ENCODE measurements at places on chromosomes 11 and 22. TPM values are rescaled to one million over a fixed set of nuclear protein-coding genes. Genes with fewer than 3 reads are reported as not detected.
A peak's percentile ranks its signal among the peaks of the same experiment; 100 is the strongest.

DNA sequence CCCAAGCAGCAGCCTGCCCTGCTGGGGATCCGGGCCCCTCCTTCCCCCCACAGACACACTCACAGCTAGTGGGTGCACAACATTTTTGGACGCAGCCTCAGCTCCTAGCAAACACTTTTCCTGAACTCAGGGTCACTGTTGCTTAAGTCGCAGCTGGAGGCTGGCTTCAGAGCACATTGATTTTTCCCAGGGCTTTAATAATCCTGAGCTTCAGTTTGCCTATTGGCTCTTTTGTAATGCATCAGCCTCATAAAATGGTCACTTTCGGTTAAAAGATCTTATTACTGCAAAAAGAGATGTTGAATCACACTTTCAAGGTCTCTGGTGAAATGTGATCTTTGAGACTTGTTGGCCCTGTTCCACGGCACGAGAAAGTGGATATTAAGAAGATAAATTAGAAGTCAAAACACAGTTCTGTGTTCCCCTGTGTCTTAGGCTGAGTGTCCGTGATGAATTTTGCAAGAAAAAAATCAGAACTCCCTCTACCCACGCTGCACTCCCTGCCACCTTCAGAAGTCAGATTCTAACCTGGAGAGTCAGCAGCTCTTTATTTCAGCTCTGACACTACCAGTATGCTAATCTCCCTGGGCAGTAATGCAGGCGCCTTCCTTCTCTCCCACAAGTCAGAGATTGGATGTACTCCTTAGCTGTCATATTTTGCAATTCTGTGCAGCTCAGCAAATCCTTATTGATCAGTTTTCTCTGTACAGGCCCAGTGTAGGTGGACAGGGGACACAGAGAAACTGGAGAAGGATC is 158.2 kb upstream of the E2F8 start:
- no peaks in the 10 kb centered on the region for H3K36me3 ChIP-seq
- no peak overlapping the region for H3K4me3 ChIP-seq
- H3K27ac ChIP-seq: no peak overlapping the region
- no peak for DNase-seq
- peaks cover 3% of the 10 kb centered on the region for H3K27me3 ChIP-seq
- no peaks in the 10 kb centered on the region for H3K4me1 ChIP-seq

DNA sequence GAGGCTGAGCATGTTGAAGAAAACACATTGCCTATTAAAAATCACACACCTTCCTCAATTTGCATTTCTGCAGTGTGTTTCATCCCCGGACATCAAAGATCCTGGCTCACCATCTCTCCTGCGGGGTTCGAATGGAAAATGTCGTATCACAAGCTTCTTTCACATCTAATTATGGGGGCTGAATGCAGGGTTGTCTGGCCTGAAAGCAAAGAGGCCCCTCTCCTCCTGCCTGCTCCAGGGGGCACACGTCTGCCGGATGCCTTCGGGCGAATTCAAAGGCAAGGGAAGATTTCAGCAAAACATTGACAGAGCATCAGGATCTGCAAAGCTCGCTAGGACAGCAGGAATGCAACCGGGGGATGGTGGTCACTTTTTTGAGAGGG is 1447.7 kb downstream of the TBC1D22A start:
- H3K4me3 ChIP-seq: no peak overlapping the region
- H3K27me3 ChIP-seq: peaks cover 5% of the 10 kb centered on the region
- no peaks in the 10 kb centered on the region for H3K36me3 ChIP-seq
- DNase-seq: no peak
- H3K4me1 ChIP-seq: peaks cover 2% of the 10 kb centered on the region

DNA sequence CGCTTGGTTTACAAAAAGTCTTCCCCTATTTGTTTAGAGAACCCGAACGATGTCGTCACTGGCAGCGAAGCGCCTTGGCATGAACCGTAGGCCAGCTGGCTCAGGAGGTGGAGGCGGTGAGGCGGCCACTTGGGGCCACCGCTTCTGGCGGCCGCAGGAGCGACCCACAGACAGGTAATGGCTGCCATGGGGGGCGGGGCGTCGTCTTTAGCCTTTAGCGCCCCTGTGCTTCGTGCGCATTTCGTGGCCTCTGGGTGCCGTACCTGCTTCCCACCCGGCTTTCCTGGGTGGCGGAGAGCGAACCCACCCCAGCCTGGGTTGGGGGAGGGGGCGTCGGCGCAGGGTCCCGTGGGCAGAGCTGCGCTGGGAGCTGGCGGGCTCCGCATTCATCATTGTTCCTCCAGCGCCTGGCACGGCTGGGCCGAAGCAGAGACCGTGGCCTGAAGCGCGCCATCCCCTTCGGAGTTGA is 469 bp upstream of the OSBP2 start:
- no peak overlapping the region for H3K27ac ChIP-seq
- DNase-seq: no peak
- H3K4me3 ChIP-seq: peak overlapping the region; percentile 84
- no peaks in the 10 kb centered on the region for H3K36me3 ChIP-seq

- peaks cover 3% of the 10 kb centered on the region for H3K27me3 ChIP-seq
- no peaks in the 10 kb centered on the region for H3K36me3 ChIP-seq
- peak; percentile 80 for DNase-seq
- H3K4me3 ChIP-seq: no peak overlapping the region
Measured at GRCh38 chr11:107916671-107917241, 11.5 kb upstream of the RAB39A start.

The ZNF214 gene
- total RNA-seq: 2.3 TPM

GRCh38 chr11:4071325-4071724 is 23.3 kb upstream of the RRM1 start:
- no peak overlapping the region for H3K4me3 ChIP-seq
- no peaks in the 10 kb centered on the region for H3K27me3 ChIP-seq
- peaks cover 11% of the 10 kb centered on the region for H3K4me1 ChIP-seq
- no peak overlapping the region for H3K27ac ChIP-seq
- no peak for DNase-seq

The SMC1B gene
- total RNA-seq: not detected

- H3K36me3 ChIP-seq: no peaks in the 10 kb centered on the region
- H3K4me1 ChIP-seq: peaks cover 94% of the 10 kb centered on the region
- DNase-seq: no peak
- no peaks in the 10 kb centered on the region for H3K27me3 ChIP-seq
Measured at GRCh38 chr11:118915396-118915795, 10.3 kb downstream of the BCL9L start.

The TSSK2 gene
- total RNA-seq: not detected

GRCh38 chr11:133965031-133965601 is 8.3 kb upstream of the IGSF9B start:
- H3K4me1 ChIP-seq: peaks cover 2% of the 10 kb centered on the region
- DNase-seq: no peak
- no peak overlapping the region for H3K4me3 ChIP-seq
- peaks cover 30% of the 10 kb centered on the region for H3K27me3 ChIP-seq

DNA sequence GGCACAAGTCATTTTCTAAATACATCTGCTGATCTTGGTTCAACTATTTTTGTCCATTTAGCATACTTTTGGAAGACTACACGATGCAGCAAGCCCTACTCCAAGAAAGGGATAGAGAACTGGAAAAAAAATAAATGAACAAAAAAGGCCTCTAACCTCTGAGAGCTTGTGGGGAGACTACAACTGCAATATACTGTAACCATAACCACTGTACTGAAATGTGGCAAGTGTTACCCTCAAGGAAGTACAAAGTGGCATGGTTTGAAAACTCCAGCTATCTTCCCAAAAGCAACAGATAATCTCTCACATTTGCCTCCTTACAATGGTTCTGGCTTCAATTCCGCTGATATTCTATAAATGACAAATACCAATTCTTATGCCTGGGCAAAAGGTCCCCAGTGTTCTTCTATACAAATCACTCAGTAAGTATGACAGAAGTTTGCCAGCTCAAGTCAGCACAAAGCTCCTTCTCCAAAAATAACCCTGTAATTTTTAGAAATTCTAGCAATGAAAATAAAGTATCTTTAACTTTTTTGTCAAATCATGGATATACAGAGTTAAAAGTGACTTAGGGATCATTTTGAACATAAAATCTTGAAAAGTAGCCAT is 22.9 kb downstream of the AMBRA1 start:
- H3K4me1 ChIP-seq: peaks cover 4% of the 10 kb centered on the region
- no peaks in the 10 kb centered on the region for H3K36me3 ChIP-seq
- no peaks in the 10 kb centered on the region for H3K27me3 ChIP-seq
- H3K27ac ChIP-seq: no peak overlapping the region
- DNase-seq: no peak

The RBMXL2 gene
- not detected for total RNA-seq

GRCh38 chr11:5283086-5283485 is 13.3 kb upstream of the HBE1 start:
- peaks cover 10% of the 10 kb centered on the region for H3K4me1 ChIP-seq
- H3K27me3 ChIP-seq: no peaks in the 10 kb centered on the region
- DNase-seq: no peak
- no peaks in the 10 kb centered on the region for H3K36me3 ChIP-seq
- H3K4me3 ChIP-seq: no peak overlapping the region
- H3K27ac ChIP-seq: no peak overlapping the region

DNA sequence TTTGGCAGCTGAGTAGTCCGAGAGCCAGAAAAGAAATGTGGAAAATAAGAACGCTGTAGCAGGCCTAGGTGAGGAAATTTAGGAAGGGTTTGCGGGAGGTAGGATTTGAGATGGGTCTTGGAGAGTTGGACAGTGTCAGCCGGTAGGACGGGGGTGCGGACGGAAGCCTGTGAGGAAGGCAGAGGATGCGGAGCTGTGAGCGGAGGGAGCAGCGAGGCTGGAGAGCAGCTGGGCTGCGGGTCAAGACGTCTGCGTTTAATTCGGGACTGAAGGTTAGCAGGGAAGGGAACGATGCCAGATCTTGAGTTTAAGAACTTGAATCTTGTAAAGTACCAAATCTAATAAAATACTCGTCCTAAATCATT is 669 bp upstream of the TIGD3 start:
- peak overlapping the region; percentile 78 for H3K4me3 ChIP-seq
- DNase-seq: no peak
- peak overlapping the region; percentile 83 for H3K27ac ChIP-seq
- H3K36me3 ChIP-seq: peaks cover 15% of the 10 kb centered on the region
- H3K4me1 ChIP-seq: peaks cover 15% of the 10 kb centered on the region
- H3K27me3 ChIP-seq: peaks cover 7% of the 10 kb centered on the region

The SERGEF gene
- 27.1 TPM for total RNA-seq

GRCh38 chr11:3159296-3160190 is 5.6 kb downstream of the OSBPL5 start:
- H3K27ac ChIP-seq: peak overlapping the region; percentile 85
- DNase-seq: no peak
- H3K4me3 ChIP-seq: peak overlapping the region; percentile 73
- peaks cover 90% of the 10 kb centered on the region for H3K4me1 ChIP-seq

DNA sequence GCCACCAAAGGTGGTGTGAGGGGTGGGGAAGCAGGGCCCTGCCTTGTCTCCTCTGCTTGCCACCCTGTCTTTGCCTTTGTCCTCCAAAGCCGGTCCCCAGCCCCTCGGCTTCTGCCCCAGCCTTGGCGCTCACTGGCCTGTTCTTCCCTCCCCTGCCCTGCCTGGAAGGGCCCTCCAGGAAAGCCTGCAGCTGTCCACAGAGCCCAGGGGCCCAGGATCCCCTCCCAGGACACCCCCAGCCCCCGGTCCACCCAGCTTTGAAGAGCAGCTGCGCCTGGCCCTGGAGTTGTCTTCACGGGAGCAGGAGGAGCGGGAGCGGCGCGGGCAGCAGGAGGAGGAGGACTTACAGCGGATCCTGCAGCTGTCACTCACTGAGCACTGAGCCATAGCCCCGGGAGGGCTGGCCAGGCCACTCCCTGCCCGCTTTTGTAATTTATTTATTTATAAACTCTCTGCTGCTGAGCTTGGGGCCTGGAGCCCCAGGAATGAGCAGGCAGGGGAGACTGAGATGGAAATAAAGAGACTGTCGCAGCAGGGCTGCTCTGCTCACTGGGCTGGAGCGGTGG is 1.3 kb upstream of the SSH3 start:
- peaks cover 20% of the 10 kb centered on the region for H3K4me1 ChIP-seq
- peak overlapping the region; percentile 62 for H3K4me3 ChIP-seq
- H3K36me3 ChIP-seq: peaks cover 15% of the 10 kb centered on the region
- no peaks in the 10 kb centered on the region for H3K27me3 ChIP-seq
- peak overlapping the region; percentile 71 for H3K27ac ChIP-seq

DNA sequence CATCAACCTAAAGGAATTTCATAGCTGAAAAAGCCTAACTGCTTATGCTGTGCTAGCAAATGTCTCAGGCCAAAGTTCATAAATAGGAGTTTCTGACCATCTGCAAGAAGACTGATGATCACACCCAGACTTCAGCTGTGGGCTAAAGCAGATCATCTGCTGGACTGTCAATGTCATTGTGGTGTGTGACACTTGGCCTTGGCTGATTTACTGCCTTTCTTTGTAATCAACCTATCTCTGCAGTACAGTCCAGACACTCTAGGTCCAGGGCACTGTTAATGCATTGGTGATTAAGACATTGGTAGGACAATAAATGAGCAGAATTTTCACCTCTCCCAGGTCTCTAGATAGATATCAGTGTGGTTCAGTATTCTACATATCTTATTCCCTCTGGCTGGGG is 40.3 kb upstream of the SMCO4 start:
- no peak for DNase-seq
- no peak overlapping the region for H3K27ac ChIP-seq
- peaks cover 4% of the 10 kb centered on the region for H3K27me3 ChIP-seq
- no peak overlapping the region for H3K4me3 ChIP-seq

The UPK3A gene
- total RNA-seq: not detected

The MGAT3 gene
- total RNA-seq: 9.4 TPM

- no peaks in the 10 kb centered on the region for H3K27me3 ChIP-seq
- no peak overlapping the region for H3K27ac ChIP-seq
- peaks cover 21% of the 10 kb centered on the region for H3K4me1 ChIP-seq
- H3K4me3 ChIP-seq: no peak overlapping the region
Measured at GRCh38 chr11:63846897-63847296, 8.0 kb downstream of the MARK2 start.

The FXYD6 gene
- 0.99 TPM for total RNA-seq

DNA sequence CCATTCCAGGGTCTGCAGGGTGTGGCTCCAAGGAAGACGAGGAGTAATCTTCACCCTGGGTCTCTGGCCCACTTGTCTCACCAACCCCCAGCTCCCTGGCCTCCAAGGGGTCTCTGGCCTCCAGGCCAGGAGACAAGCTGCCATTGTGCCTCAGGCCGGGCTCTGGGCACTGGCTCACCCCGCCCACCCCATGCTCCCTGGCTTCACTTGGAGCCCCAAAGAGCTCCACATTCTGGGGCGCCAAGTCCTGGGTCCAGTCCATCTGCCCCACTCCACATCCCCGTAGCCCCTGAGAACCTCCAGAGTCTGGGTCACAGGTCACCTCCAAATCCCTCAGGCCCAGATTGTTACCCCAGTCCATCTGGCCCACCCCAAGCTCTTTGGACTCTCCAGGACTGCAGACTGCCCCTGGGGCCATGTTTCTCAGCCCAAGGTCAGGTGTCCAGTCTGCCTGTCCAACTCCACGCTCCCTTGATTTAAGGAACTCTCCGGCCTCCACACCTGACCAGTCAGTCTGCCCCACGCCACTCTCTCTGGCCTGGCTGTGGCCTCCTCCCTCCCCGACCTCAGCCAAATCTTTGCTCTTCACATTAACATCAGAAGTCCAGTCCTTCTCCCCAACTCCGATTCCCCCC is 16.2 kb downstream of the TNKS1BP1 start:
- H3K27ac ChIP-seq: peak overlapping the region; percentile 57
- H3K36me3 ChIP-seq: peaks cover 37% of the 10 kb centered on the region
- DNase-seq: no peak

The RFPL3 gene
- total RNA-seq: not detected

All from osteocyte (in vitro differentiated cells).